ENCODE measurements at places on chromosomes 2 and 18.

- no peak for DNase-seq
These were observed 32.5 kb downstream of the ARL5A start for GRCh38 chr2:151795646-151796240.

- no peak for DNase-seq
These were observed 137.8 kb downstream of the CCDC102B start for GRCh38 chr18:68935686-68936085.

GRCh38 chr2:224645722-224646121, 60.6 kb upstream of the CUL3 start:
- DNase-seq = no peak

- DNase-seq = no peak
These were observed 25.2 kb downstream of the IFIH1 start for GRCh38 chr2:162293122-162293786.

DNA sequence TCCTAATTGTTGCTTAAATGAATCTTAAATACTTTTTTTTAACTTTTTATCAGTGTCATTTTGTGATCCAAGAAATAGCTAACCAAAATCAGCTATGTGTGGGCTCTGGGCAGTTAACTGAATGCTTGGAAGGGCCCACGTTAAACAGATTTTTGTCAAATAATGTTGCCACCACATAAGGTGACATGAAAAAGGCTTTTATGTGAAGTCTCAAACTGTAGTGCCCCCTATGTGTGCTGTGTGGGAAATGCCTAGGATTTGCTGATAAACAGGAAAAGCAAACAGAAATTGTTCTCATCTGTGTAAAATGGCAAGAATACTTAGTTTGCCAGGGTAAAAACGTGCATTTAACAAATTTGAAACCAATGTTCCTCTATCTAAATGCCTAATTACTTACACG, 242.2 kb downstream of the ZNF516 start:
- DNase-seq = no peak

- DNase-seq = no peak
These were observed 325.1 kb downstream of the RND3 start for GRCh38 chr2:150162241-150162942.

GRCh38 chr2:214217136-214217535, 193.7 kb upstream of the VWC2L start:
- DNase-seq = no peak

- DNase-seq = no peak
These were observed 159.3 kb upstream of the REV1 start for GRCh38 chr2:99648906-99649789.

- no peak for DNase-seq
These were observed 52.0 kb downstream of the ANKRD12 start for GRCh38 chr18:9188359-9189231.

DNA sequence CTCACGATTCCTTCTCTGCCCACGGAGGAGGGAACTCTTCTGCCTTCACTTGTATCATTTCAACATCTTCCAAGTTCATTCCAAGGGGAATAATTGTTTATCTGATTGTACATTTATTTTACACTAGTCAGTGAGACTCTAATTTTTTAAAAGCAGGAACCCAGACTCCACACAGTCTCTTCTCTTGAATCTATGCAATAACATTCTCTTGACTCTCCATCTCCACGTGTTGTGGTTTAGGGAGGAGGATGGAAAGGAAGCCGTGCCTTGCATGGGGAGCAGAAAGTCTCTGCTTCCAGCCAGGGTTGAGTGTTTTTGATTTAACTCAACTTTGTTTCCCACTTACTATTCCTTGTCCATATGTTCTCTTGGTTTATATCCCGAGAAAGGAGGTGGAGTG, 131.1 kb upstream of the RIOK3 start:
- DNase-seq = no peak

DNA sequence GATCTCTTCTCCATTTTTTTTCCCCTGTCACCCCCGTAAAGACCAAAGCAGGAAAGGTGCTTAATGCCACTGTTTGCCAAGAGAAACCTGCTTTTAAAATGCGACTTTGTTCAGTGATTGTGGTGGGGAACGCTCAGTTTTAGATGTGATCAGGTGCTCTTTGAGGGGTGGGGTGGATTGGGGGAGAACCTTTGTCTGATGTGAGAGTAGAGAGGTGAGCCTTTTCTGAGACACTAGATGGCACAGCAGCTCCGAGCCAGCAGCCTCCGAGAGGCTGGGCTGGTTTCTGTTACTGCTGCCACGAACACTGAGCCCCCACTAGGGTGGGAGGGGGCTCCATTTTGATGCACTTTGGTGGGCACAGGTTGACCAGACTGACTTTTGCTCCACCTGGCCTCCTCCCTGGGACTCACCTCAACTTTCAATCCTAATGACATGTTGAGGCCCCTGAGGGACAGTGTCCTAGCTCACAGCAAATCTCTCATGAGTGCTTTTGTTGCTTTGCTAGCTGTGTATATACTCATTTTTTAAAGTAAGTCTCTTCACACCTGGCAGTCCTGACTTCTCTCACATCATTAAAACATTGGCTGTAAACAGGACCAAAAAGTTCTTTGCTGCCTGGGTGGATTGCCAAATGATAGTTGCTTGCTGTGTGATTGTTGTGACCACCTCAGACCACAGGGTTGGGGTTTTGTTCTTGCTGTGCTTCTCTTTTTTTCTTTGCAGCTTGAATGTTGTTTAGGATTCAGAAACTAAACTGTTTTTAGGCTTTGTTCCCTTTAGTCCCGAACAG, 98.2 kb upstream of the MAP3K20 start:
- DNase-seq = no peak

DNA sequence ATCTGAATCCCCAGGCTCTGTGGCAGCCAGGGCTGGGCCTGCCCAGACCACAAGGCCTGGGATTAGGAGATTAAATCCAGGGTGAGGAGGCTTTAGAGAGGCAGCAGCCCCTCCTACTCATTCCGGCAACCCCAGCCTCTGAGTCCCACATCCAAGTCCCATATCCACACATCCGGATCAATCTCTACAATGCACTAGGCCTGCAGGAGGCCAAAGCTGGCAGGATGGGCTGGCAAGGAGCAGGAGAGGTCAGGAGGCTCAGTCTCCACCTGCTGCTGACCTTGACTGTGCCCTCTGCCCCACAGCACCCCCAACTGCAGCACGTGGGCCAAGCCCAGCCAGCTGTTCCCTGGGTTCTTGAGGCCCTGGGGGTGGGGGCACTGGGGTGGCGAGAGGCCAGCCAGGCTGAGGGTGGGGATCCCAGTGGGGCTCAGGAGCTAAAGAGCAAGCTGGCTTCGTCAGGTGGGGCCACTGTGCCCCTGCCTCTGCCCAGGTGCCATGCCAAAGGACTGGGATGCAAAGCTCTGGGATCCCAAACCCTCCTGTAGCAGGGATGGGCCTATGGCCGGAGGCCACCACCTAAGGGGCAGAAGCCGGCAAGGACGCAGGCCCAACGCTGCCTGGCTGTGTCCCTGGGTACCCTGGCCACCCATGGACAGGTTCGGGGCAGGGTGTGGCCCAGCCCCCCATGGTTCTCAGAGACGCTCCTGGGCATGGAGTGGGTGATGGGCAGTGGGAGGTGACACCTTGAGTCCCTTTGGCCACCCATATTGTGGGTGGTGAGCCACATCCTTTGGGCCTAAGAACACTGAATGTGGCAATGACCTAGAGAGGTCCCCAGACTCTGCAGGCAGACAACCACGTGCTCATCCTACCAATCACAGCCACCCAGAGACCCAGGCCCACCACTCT, 3.2 kb downstream of the KIF1A start:
- DNase-seq = peak; percentile 17

DNA sequence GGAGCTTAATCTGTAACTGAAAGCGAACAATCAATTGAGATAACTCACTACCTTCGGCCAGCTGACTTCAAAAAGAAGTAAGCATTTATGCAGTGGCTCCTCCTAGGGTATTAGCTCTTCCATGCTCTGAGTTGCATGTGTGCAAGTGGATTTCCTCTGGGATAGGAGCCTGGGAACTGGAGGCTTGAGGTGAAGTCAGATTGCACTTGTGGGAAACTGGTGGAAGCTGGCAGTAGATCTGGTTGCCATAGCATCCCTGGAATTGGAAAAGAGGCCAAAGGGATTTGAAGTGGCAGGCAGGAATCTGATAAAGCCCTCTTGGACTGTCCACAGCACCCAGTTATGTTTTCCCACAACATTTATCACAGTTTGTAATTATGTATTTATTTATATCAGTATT, 50.6 kb upstream of the FMNL2 start:
- DNase-seq = no peak

DNA sequence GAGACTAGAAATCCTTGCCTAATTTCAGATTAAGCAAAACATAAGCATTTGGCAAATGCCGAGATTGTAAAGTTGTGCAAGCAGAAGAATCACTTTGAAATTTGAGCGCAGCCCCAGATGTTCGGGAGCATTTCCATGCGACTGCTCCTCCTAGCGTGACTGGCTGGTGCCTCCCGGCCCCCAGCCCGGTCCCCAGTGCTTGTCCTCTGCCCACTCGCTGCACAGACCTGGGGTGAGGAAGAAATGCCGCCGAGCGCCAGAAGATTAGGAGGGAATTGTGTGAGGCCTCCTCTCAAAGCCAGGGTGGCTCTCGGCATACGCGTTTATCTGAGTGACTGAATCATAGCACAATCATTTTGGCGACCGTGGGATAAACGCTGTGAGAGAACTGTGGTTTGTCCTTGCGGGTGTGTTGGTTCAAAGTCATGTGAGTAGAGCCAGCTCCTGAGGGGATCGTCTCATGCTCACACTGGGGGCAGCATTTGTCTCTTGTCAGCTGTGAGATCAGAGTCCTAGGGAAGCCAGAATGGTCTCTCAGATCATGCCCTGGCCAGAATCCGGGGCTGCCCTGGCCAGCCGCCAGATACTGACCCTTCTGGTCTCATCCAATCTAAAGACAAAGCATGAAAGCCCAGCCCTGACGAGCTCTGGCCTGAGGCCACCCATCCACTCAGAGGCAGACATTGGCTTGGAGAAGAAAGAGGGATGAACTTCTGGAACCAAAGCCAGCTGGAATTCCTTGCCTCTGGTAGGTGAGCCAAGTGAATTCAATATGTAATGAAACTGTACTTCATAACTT, 189.3 kb downstream of the SH3RF3 start:
- no peak for DNase-seq

DNA sequence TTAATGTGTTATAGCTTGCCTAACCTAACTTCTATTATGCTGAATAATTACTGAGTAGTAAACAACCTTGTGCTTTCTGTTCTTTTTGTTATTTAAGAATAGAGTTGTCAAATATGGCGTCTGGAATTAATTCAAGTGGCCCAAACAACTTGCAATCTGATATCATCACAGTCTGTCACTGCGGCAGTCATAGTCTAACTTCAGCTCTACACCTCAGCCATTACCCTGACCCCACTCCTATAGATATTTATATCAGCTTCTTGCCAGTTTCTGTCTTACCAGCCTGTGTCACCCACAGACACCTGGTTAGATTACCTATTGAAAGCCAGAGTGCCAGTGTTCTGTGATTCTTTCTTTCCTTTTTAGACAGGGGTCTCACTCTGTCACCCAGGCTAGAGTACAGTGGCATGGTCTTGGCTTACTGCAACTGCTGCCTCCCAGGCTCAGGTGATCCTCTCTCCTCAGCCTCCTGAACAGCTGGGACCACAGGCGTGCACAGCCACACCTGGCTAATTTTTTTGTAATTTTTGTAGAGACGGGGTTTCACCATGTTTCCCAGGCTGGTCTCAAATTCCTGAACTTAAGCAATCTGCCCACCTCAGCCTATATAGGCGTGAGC, 14.1 kb upstream of the KLHL41 start:
- DNase-seq = no peak

- no peak for DNase-seq
These were observed 322.4 kb downstream of the TNS1 start for GRCh38 chr2:217680381-217680780.

- no peak for DNase-seq
These were observed 88.0 kb downstream of the ZFP36L2 start for GRCh38 chr2:43138441-43138840.

DNA sequence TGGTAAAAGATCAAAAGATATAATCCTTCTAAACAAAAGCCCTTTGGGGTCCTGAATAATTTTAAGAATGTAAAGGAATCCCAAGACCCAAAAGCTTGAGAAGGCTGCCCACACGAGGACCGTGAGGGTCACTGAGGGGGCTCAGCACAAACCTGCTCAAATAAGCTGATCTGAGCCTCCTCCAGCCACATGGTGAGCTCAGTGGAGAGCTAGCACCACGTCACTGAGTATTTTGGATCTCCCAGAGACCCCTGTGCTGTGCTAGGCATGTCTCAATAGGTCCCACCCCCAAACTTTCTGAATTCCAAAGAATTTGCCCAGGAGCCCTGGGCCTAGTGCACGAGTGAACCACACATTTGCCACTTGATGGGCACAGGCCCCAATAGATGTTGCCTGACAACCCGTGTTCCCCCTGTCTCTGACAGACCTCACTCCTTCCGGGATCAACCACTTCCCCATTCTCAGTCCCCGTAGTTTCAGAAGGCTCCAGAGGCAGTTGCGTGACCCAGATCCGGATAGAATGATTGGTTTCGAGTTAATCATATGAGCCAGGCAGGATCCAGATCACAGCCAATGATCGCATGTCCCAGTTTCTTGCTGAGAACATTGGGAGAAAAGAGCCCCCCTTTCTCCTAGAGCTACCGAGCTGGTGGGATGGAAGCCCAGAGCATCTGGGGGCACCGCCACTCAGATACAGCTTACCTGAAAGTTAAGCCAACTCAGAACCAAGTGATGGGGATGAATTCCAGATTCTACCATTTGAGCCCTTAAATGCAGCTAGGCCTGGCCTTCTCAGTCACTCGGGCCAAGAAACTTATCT, 203.8 kb downstream of the TNS1 start:
- DNase-seq = peak; percentile 10

GRCh38 chr18:8629602-8630001, 20.4 kb downstream of the RAB12 start:
- no peak for DNase-seq

GRCh38 chr2:10414591-10414990, 33.5 kb downstream of the ODC1 start:
- no peak for DNase-seq

GRCh38 chr18:65091744-65092329, 659.0 kb upstream of the CDH7 start:
- no peak for DNase-seq

DNA sequence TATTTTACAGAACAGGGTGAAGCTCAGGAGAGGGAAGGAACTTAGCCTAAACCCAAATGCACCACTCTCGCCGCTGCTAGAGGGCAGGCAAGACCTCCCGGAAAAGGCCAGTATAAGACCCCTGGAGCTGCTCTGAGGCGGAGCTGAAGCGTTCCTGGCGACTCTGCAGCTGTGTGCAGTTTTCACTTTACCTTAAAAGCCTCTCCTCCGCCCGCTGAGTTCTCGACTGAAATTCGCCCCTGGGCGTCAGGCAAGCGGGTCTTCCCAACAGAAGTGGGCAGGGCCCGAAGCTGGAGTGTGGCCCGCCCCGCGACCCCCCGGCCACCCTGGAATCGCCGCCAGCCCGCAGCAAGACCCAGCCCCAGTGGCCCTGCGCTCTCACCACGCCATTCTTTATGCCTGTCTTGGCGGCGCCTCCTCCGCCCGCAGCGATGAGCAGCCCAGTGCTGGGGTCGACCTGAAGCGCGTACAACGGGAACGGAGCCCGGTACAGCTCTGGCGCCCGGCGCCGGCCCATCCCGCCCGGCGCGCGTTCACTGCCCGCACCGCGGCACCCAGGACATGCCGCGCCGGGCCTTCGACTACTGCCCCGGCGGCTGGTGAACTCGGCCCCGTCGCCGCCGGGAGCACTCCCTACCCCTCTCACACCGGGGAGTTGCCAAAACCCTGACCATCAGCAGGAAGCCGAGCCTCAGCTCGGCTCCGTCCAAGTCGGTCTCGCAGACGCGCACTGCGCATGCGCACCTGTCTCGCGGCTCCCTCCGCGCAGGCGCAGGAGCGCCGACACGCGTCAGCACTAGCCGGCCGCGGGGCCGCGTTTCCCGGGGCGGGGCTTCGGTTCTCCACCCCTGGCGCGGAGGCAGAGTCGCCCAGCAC, at the start of gene PREB:
Gene PREB (minus strand): TSS at position 732 of the 876 bp plus-strand sequence. CDS start 215 bp downstream, at position 517.
- peak; percentile 99 for DNase-seq

GRCh38 chr2:45380131-45380836, 230.8 kb downstream of the SRBD1 start:
- no peak for DNase-seq

Data from stimulated activated CD8-positive, alpha-beta memory T cell treated with anti-CD3 and anti-CD28 coated beads, Interleukin-4, amount 100 ng/mL, for 48 hours (primary cell).